ENCODE measurements at places on chromosomes 6 and 20.
A peak's percentile ranks its signal among the peaks of the same experiment; 100 is the strongest.

DNA sequence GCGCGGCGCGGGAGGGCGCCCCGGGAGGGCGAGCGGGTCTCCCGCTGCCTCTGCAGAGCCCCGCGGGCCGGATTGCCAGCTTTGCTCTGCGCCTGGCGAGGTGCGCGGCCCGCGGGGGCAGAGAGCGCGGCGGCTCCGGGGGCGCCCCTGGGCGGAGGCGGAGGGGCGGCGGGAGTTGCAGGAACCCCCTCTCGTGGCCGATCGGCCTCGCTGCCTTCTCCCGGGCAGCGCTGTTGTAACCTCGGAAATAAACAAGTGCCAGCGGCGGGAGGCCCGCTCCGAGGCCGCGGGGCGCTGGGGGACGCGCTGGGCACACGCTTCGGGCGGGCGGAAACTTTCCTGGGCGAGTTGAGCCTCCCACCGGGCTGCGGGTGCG is 1.2 kb downstream of the CDH4 start:
- no peak for DNase-seq

DNA sequence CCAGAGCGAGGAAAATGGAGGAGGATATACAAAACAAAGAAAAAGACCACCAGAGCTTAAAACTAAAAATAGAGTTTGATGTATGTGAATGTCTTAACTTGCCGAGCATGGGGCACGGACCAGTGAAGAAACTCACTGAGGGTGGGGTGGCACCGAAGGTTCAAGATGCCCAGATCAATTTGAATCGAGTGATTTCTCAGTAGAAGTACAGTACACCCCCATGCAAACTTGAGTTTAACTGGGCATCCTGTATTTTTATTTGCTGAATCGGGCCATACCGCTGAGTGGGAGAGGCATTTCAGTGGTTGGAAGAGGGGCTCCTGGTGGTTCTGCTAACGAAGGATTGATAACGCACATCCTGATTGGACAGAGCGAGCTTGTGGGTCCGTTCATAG is 81.7 kb downstream of the ANKRD60 start:
- no peak for DNase-seq

DNA sequence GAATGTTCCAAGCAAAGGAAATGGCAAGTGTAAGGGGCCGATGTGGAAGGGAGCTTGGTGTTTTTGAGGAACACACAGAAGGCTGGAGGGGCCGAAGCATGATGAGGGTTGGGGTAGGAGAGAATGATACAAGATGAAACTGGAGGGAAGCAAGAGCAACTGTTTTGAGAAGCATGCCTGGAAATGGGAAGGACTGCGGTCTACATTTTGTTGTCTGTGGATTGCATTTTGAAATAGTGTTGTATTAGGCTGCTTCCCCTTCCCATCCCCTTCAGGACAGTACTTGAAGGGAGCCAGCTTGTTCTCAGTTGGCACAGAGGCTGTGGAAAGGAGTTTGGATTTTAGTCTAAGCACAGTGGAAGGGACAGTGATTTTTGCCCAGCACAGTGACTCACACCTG is 2.2 kb downstream of the TM9SF4 start:
- DNase-seq, result no peak

DNA sequence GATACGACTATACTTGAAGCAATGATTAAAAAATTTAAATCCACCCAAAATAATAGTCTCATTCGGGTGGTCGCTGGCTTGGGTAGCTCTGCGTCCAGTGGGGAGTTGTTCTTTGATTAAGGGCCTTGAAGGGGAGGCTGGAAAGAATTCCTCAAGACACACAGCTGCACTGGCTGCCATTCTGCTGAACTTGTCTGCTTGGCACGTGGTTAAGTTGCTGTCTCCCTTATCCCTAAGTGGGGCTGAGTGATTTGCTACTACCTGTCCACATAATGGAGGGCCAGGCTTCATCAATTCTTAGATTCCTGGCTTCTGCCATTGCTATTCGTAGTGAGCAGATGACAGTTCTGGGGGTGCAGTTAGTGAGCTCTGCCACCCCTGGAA is 98.5 kb downstream of the GMPR start:
- DNase-seq, result no peak

DNA sequence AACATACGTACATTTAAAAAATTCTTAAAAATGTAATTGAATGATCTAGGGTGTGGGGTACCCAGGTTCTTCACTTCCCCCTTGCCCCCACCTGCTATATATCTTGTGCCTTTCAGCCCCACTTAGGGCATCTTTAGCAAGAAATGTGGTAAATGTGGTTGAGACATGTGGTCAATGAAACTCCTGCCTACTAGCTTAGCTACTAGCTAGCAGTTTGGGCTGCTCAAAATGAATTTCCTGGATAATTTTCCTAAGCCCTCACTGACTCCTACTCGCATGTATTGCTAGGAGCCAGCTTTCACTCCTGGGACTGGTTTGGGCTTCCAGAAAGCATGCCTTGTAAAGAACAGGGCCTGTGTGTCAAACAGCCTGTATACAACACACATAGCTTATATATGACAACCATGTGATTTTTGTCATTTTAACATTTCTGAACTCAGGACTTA is 257.3 kb downstream of the ATXN1 start:
- DNase-seq, result no peak

- DNase-seq, result no peak
Measured at GRCh38 chr6:168650671-168651111, 209.7 kb downstream of the SMOC2 start.

GRCh38 chr6:93424303-93425064 is 5.1 kb upstream of the EPHA7 start:
- DNase-seq, result no peak

GRCh38 chr6:100948381-100949133 is 67.4 kb upstream of the ASCC3 start:
- DNase-seq, result no peak

DNA sequence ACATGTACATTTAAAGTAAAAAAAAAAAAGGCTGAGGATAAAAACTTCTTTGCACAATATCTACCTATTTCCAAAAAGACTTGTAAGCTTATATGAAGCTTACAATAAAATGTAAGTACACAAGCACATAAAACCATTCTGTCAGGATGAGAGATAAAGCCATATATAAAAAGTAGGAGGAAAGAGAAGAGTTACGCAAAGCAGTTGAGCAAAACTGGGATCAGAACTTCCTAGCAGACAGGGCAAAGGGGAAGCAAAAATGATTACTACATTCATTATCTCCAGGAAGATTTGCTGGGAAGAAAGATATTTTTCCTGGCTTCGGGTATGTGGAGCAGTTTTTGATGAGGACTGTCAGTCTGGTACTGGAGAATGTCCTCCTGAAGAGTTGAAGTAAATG is 198.1 kb downstream of the MTFR2 start:
- no peak for DNase-seq

DNA sequence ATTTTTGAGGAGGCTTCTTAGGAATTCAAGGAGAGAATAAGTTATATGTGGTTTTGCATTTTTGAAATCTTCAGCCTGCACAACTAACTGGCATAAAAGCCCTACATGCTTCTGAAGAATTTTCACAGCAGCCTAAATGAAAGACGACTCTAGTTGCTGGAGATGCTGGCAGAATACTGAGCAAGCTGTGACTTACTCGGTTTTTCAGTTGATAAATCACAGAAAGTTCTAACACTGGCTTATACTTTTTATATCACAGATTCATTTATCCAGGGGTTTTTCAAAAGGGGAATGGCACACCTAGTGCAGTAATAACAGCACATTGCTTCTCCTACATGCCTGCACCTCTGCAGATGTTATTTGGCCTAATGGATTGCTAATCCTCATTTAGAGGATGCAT is 134.6 kb downstream of the IMPG1 start:
- no peak for DNase-seq

GRCh38 chr6:160088069-160088783 is 33.4 kb upstream of the SLC22A1 start:
- peak; percentile 39 for DNase-seq

DNA sequence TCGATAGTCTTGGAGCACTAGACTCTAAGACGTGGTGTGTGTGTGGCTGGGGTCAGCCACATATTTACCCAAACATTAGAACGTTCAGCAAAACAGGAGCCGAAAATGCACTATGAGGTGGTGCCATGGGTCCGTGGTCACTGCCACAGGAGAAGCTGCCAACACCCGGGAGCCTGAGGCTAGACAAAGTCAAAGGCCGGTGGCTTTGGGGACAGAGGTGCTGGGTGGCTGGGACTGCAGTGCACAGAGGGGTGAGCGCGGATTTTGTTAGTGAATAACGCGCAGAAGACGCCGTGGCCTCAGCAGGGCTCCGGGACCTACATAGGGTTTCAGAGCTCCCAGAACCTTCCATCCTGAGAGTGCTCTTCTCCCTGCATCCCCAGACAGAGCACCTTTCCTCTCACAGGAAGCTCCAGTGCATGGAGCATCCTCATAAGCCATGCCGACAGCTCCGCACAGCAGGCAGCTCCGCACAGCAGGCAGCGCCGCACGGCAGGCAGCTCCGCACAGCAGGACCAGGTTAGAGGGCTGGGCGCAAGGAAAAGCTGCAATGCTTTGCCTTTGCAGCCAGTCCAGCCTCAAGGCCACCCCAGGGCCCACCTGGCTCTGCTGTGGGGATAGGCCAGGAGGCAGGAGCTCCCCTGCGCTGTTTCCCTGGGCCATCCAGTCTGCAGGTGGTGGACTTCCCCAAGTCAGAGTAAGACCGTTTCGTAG is 304.1 kb downstream of the TAF4 start:
- DNase-seq, result no peak

GRCh38 chr6:129635396-129636130 is 74.4 kb downstream of the ARHGAP18 start:
- DNase-seq, result no peak

GRCh38 chr6:121515630-121516265 is 80.3 kb downstream of the GJA1 start:
- no peak for DNase-seq

DNA sequence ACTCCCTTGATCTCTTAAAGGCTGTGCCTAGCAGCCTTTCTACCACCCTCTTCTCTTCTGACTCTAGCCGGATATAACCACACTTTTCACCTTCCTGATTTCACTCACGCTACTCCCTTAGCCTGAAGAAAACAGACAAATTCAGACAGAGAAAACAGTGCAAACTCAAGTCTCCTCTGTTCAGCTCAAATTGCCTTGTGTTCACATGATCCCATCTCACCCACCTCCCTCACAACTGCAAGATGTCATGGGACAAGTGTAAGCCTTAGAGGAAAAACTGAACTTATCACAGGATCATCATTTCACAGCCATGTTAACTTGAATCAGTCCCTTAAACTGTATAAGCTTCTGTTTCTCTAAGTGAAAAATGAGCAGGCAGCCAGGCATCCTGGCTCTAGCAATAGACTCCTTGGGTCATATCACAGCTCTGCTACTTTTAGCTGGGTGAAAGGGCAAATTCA is 66.5 kb upstream of the TENT5A start:
- no peak for DNase-seq

- DNase-seq, result no peak
Measured at GRCh38 chr6:4028051-4028450, 50.9 kb downstream of the FAM217A start.

DNA sequence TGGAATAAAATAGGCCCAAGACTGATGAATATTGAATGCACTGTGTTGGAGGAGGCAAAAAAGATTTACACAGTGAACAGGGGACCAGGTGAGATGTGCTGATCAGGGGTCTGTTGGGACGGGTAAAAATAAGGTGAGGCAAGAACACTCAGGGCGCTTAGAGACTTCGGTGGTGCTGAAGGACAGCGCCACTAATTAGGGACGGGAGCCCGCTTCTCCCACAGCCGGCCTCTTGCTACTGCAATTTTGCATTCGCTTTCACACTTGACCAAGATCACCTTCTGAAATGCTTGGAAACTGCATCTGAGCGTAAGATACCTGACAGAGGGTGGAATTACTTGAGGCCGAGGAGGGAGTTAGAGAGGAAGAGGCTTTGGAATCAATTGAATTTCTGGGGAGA is 7.3 kb downstream of the TFAP2D start:
- no peak for DNase-seq

GRCh38 chr6:116518621-116519368 is 7.4 kb downstream of the CALHM5 start:
- DNase-seq, result no peak

GRCh38 chr6:73290435-73290834 is 27.4 kb upstream of the KHDC1 start:
- DNase-seq, result no peak

DNA sequence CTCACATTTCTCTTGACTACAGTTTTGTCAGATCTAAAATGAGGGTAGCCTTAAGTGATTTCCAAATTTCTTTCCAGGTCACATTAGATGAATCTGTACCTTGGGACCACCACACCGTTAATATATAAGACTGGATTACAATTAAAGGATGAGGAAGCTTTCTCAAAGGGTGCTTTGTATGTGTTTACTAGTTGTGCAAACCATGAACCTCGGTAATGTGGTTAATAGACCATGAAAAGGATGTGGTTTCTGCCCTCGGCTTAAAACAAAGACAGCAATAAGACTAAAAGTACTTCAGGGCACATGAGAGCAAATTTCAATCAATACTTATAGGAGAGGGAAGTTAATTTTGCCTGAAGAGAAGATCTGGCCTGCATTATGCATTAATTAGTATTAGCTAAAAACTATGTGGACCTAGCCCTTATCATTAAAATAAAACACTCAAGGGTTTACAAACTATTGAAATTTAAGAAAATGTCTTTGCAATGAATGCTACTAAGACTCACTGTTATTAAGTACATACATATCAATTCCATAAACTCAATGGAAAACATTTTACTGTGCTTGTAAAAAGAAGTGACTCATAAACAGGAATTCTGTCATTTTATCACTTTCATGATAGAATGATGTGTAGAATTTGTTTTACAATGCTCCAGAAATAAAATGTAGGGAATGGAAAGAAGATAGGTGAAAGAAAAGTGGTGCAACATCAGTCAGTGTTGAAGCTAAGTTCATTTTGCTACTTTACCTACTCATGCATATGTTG is 936 bp upstream of the TMX4 start:
- no peak for DNase-seq

DNA sequence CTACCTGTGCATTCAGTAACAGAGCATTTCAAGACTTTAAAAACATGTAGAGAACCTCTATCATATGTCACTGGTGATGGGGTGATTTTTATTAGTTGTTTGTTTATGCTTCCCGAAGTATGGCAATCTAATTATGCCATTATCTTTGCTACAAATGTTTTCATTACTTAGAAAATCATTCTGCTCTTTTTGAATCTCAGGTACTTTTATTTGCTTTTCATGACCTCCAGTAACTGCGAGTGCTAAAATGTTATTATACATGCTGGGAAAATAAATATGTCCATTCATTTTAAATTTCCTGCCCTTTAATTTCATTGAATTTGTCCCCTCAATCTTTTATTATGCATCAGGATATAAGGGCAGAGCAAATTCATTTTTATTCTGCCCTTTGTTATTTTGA is 515.7 kb downstream of the NKAIN2 start:
- DNase-seq, result no peak

All from NCI-H1694 (cell line).